Panc1 (cell line): ENCODE measurements at places on chromosomes 12 and 14. TPM values are rescaled to one million over a fixed set of nuclear protein-coding genes. Genes with fewer than 3 reads are reported as not detected.

DNA sequence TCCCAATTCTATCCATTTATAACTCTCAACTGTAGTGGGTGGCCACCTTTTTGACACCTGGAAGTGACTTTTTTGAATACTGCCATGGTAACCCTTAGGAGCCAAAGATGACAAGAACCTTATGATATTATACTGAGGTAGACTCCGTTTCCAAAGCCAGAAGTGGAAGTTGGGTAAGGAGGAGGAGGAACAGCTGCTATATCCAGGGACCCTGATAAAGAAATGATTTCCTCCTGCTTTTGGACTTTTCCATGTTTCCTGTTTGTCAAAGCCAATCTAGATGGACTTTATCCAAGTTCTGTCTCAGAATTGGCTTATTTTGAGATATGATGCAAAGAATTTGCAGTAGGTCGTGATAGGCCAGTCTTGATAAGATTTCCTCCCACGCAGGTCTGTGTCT is 14.3 kb downstream of the TRIM9 start:
- no peak overlapping the region for H3K4me3 ChIP-seq
- no peak for DNase-seq
- no peaks in the 10 kb centered on the region for H3K36me3 ChIP-seq
- no peak overlapping the region for H3K27ac ChIP-seq

DNA sequence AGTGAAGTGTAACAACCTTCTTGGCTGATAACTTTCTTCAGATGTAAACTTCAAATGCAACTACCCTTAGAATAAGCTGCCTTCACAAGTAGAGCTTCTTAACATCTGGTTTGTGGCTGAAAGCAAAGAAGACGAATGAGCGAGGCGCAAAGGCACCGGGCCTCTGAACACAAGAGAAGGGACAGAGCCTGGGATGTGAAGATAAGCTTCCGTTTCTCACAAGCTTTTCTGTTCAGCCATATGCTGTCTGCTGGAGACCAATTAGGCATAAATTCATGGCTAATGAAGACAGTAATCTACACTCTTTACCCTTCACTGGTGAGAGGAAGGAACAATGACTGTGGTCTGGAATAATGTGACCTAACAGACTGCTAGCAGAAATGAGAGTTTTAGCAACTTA is 195.2 kb downstream of the ATXN7L3B start:
- H3K4me1 ChIP-seq = no peaks in the 10 kb centered on the region
- no peak overlapping the region for H3K27ac ChIP-seq
- H3K27me3 ChIP-seq = no peaks in the 10 kb centered on the region
- no peak overlapping the region for H3K4me3 ChIP-seq
- DNase-seq = no peak
- no peaks in the 10 kb centered on the region for H3K36me3 ChIP-seq

- H3K36me3 ChIP-seq = no peaks in the 10 kb centered on the region
- H3K4me1 ChIP-seq = no peaks in the 10 kb centered on the region
- DNase-seq = no peak
- H3K27ac ChIP-seq = no peak overlapping the region
Observed at GRCh38 chr14:60349663-60350365, 100.8 kb downstream of the PPM1A start.

- H3K36me3 ChIP-seq = peaks cover 4% of the 10 kb centered on the region; the same call in 1 of the 2 replicates
- no peaks in the 10 kb centered on the region for H3K27me3 ChIP-seq
- DNase-seq = no peak
Observed at GRCh38 chr12:116106870-116107269, 170.6 kb downstream of the MED13L start.

Gene PHC1
- total RNA-seq = 15.6 TPM

Gene CHGA
- total RNA-seq = not detected

Gene OTX2
- total RNA-seq = not detected

Gene MMAB
- total RNA-seq = 58.6 TPM
